ENCODE measurements at places on chromosomes 3 and 15.

GRCh38 chr3:52234516-52235447 lies 4.2 kb downstream of the TWF2 start:
- DNase-seq, result no peak

DNA sequence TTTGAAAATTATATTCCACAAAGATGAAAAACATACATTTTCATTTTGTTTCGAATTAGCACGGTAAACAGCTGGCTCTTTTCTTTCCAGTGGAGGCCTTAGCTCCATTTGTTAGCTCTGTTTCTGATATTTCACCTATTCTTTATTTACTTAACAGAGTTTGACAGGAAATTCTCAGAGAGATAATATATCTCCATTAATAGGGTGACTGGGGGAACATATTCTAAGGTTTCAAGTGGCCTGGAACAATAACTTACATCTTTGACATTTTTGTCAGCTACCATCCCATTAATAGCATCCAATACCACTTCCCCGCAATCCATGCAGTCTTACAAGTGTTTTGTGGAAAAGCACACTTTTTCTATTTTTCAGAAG lies 577.6 kb upstream of the MDFIC2 start:
- DNase-seq, result no peak

DNA sequence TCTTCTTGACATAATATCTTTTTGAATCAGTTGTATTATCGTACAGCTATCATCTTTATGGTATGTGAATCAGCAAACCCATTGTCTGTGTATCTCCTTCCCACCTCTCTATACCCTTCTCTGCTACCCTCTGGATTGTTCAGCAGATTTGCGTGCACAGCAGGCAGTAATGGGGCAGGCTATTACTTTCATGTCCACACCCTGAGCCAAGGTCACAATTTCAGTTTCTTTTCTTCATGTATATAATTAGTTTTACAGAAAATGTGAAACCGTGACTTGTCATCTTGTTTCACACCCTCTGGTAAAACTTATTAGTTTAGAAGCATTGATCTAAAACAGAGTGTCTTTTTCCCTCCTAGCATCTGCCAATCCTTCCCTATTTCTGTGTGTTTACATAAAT lies 770.4 kb upstream of the SEMA6D start:
- no peak for DNase-seq

DNA sequence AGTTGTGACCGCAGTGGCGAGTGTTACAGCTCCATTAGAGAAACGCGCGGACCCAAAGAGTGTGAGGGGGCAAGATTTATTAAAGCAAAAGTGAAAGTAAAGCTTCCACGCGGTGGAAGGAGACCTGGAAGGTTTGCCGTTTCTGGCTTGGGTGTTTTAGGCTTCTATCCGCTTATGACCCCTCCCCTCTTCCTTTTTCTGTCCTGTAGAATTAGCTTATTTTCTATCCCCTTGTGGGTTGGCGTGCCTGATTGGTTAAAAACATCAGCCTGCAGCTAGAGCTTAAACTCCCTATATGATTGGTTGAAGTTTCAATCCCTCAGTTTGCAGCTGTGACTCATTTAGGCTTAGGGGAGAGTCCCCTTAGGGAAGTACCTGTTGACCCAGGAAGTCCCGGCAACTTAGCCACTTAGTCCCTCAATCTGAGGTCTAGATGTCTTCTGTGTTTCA lies 39.6 kb downstream of the C3orf38 start:
- DNase-seq, result no peak

- DNase-seq, result no peak
Observed at GRCh38 chr3:56829533-56829932, 27.8 kb upstream of the ARHGEF3 start.
